NCI-H1930 (cell line): ENCODE measurements at places on chromosomes 6 and 20.

GRCh38 chr6:113092795-113093194 lies 745.7 kb downstream of the RFPL4B start:
- no peak for DNase-seq

- no peak for DNase-seq
These were observed 215.2 kb downstream of the TMEM242 start for GRCh38 chr6:157107915-157108651.

GRCh38 chr6:36724514-36725390 lies 27.1 kb downstream of the RAB44 start:
- DNase-seq, result peak; percentile 8

- DNase-seq, result no peak
These were observed 48.6 kb upstream of the PTPRT start for GRCh38 chr20:43238266-43238665.

DNA sequence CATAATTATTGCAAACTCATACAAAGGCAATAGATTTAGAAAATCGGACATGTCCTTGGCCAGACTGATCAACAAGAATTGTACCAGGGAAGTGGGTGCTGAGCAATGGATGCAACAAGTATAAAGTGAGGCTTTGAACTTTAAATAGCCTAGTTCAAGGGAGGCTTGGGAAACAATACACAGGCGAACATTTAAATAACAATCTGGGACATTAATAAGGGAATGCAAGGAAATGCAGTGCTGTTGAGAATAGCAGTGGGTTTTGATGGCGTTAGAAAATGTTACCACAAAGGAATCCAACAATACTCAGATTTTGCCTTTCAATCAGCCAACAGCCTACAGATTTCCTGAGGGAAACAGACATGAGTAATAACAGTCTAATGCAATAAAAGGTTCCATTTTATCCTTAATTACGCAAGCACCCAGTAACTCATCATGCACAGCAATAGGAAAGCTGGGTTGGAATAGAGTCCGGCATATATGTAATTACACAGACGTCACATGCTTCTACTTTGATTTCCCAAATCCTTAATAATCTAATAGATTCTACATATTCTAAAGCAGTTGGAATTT lies 134.6 kb downstream of the PHACTR1 start:
- DNase-seq, result no peak

- DNase-seq, result no peak
These were observed 72.3 kb upstream of the PDE7B start for GRCh38 chr6:135779213-135779612.

GRCh38 chr20:19995220-19995863 lies 21.8 kb upstream of the NAA20 start:
- peak; percentile 38 for DNase-seq

DNA sequence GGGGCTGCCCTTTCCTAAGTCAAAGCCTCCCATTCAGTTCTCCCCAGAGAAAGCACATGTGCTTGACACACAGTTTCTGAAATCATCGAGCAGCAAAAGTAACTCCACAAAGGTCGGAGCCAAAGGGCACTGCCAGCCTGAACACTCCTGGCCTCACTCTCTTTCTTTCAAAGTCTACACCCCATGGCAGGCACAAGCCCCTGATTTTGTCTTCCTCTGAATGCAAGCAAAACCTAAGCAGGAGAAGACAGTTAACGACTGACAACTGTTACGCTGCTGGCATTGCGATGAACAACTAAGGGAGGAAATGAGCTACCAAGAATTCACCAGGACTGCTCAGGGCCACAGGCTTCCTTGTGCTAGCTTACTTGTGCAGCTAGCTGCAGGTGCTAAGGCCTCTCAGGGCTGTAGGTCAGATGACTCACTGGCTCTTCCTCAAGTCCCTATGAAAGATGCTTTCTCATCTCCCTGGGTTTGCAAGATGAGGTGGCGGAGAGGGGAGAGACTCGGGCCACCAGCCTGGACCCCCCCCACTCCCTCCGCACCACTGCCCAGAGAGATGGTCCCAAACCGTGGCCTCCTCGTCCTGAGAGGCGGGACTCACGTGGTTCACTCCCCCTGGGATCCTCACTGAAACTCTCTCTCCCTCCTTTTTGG lies 208.2 kb downstream of the DLL1 start:
- DNase-seq, result no peak

GRCh38 chr6:85390775-85391174 lies 59.1 kb upstream of the NT5E start:
- no peak for DNase-seq

- DNase-seq, result no peak
These were observed 4.2 kb upstream of the RNF182 start for GRCh38 chr6:13920552-13920951.

DNA sequence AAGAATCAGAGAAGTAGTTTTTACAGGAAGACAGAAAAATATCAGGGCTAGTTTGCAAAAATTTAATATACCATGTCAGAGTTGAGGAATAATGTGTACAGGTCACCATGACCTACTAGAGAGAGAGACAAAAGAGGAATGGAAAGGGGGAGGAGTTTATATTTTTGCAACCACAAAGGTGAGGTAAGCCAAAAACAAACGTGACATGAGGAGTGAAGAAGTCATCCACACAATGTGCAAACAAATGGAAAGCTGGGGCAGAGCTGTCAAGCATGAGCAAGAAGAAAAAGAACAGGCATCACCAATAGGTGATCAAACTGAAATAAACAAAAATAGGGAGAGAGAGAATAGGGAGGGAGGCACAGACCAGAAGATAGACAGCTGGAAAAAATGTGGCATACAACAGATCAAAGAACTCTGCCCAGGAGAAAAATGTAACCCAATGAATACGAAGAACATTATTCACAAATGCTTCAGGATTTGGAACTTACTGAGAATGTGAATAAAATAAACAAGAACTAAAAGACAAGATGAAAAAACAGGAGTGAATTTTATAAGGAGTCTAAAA lies 15.5 kb downstream of the RARS2 start:
- no peak for DNase-seq

GRCh38 chr20:61841551-61841950 lies 224.1 kb downstream of the TAF4 start:
- DNase-seq, result no peak

DNA sequence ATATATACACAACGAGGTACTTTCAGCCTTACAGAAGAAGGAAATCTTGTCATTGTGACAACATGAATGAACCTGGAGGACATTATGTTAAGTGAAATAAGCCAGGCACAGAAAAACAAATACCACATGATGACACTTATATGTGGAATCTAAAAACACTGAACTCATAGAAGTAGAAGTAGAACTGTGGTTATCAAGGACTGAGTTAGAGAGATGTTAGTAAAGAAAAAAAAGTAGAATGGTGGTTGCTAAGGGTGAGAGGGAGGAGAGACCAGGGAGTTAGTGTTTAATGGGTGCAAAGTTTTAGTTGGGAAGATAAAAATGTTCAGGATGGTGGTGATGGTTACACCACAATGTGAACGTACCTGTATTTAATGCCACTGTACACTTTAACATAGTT lies 4.8 kb upstream of the STX11 start:
- DNase-seq, result no peak

DNA sequence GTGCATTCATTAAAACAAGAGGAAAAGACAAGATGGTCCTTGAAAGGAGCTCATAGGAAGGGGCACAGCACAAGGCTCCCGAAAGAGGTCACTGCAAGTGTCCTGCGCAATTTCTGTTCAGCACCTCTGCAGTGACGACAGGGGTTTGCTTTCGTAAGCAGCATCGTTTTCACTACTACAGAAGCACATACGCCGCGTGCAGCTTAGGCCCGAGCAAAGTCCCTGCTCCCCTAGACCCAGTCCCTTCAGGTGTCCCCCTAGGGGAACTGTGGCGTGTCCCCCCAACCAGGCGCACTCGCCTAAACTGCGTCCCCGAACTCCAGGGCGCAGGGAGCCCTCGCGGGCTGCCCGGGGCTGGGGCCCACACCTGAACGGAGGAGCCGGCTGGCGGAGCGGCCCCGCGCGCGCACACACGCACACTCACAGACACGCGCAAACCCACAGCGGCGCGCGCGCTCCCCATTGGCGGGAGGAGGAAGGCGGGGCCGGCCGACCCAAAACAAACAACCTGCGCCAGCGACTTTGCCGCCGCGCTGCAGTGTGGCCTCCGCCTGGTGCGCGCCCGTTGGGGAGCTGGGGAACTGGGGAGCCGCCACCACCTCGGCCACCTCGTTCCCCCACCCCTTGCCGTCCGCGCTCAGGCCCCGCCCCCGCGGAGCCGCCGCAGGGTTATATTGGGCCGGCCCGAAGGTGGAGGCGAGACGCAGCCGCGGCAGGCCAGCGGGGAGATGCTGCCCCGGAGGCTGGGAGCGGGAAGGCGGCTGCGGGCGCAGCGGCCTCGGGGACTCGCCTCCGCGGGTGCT lies at the start of gene FOXQ1:
Gene FOXQ1, plus strand, starts transcription at position 699 of the 803 bp plus-strand sequence. CDS start 607 bp downstream, outside the sequence.
- DNase-seq, result no peak

- DNase-seq, result peak; percentile 8
These were observed at the start of gene SH3BGRL2 for GRCh38 chr6:79630883-79631692. TSS of gene SH3BGRL2 (plus strand) at chr6:79631329. CDS start at chr6:79631462, 133 bp downstream.

GRCh38 chr20:63333241-63333836 lies 27.8 kb downstream of the CHRNA4 start:
- no peak for DNase-seq

DNA sequence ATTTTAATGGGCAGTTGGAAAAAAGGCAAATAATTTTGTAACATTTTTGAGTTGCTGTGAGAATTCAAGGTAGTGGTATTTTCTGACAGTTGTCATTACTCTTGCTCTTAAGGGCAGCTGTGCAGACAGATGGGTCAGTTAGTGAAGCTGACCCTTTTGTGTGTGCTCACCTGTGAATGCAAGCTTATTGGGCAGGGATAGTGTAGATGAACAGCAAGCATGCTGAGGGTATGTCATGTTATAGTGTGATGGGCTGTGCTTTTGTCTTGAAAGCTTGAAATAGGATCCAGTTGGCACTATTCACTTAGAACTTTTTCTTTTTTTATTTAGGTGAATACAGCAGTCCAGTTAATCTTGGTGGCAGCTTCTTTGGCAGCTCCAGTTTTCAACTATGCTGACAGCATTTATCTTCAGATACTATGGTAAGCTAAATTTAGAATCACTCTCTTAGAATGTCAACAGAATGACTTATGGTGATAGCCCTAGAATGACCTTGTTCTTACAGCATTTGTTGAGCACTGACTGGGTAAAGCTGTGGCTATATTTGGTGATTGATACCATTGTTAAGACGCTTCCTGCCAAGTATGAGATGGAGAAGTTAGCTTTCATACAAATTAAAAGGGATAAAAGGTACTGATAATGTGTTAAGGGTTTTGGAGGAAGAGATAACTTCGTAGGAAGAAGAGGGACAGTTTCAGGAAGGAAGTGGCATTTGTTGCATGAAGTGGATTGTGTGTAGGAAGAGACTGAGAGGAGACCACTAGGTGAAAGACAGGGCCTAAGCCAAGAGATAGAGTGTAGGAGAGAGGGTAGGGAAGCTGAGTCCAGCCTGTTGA lies 19.5 kb downstream of the LRRN4 start:
- DNase-seq, result no peak

- DNase-seq, result no peak
These were observed 184.2 kb downstream of the ANKRD60 start for GRCh38 chr20:58044286-58044685.

DNA sequence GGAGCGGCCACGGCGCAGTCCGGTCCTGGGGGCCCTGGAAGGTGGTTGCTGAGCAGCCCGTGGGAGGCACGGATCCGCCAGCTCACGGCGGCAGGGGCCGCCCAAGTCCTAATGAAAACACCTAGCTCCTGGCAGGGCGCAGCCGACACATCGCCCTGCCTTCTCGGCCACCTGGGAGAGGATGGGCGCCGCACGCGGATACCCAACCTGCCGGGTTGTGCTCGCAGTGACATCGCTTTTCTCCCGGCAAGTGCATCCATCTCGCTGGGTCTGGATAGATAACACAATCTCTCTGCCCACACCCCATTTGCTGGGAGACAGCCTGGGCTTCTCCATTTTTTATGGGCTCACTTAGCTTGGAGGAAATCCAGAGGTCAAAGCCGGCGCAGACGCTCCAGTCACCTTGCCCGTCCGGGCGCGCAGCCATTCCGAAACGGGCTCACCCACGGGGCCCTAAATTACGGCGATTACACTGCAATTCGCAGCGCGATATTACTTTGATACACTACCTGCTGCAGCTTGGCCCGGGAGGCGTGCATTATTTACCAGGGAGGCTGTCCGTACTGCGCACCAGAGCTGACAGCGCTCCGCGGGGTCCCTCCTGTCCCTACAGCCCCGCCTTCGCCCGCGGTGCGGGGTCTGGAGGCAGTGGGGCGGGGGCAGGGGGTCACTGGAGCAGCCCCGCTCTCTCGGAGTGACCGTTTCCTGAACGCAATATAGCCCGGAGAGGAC lies 36.2 kb upstream of the CCDC167 start:
- DNase-seq, result no peak

DNA sequence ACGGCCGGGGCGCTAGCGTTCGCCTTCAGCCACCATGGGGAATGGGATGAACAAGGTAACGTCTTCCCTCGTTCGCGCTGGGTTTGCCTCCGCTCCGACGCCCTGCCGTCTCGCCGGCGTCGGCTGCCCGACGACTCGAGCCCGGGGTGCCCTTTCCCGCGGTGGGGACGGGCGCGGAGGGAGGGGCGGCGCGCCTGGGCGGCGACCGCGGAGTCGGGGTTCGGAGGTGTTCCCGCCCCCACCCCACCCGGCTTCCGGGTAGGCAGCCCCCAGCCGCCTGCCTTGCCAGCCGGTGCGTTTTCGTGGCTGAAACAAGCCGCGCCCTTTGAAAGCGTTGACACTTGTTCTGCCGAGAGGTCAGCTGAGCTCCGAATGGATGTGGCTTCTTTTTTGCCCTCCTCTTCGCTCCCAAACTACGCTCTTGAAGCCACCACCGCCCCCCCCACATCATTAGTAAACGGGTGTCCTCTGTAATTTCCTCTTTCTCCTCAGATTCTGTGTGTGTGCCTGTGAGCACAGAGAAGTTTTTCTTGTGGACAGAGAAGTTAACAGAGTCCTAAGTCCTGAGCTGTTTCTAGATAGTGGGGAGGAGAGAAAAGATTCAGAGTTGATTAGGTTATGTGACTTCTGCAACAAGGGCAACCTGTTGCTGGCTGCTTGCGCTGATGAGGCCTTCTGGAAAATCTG lies 362 bp downstream of the DUSP22 start:
- no peak for DNase-seq

GRCh38 chr6:14436592-14437132 lies 319.1 kb downstream of the CD83 start:
- DNase-seq, result no peak

DNA sequence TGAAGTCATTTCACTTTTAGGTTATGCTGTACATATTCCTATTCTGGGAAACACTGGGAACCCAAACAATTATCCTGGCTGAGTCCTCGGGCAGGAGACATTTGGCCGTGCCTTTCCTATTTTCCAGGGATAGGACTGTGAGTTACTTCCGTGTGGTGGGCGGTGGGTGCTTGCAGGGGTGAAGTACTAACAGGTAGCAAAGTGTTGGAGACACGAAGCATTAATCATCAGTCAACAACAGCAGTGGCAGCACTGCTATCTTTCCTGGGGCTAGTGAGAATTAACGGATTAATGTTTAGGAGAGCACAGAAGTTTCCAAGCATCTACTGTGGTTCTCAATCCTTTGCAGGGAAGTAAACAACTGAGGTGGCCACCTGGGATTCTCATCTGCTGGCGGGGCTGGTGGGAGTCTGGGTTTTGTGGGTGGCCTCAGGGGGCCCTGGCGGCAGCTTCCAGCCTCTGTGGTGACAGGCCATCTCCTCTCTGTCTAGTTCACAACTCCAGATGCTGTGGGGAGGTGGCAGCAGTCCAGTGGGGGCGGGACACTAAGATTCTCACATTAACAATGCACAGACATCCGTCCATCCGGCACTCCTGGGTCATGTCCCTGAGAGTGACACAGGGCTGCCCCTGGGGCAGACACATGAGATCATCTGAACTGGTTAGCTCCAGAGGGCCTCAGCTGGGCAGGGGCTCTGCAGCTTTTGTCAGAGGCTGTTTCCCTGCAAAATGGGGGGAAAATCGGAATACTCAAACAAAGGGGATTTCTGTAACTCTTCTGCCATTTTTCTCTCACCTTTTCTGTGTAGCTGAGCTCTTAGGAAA lies 90.9 kb downstream of the GJA10 start:
- no peak for DNase-seq
